ENCODE measurements at places on chromosomes 2 and 18. TPM values are rescaled to one million over a fixed set of nuclear protein-coding genes. Genes with fewer than 3 reads are reported as not detected.

Gene LRATD1
- 33.4 TPM for total RNA-seq

DNA sequence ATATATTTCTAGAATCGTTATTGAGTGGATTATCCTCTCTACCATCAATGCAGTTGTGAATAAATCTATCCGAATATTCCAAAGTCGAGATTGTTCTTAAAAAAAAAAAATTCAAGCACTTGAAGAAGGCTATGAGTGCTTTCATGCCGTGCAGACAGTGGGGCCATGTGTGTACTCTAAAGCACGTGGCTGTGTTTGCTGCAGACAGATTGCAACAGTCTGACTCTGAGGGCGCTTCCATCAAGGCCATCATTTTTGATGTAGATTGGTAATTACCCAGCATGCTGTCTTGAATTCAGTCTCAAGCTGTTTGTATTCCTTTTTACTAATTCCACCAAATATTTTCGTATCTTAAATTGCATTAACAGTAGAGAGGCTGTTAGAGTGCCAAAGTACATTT is 325.9 kb upstream of the LINC00305 start:
- DNase-seq, result no peak

Gene MYO7B
- total RNA-seq, result 125 TPM

Gene RTKN
- 86.4 TPM for total RNA-seq

DNA sequence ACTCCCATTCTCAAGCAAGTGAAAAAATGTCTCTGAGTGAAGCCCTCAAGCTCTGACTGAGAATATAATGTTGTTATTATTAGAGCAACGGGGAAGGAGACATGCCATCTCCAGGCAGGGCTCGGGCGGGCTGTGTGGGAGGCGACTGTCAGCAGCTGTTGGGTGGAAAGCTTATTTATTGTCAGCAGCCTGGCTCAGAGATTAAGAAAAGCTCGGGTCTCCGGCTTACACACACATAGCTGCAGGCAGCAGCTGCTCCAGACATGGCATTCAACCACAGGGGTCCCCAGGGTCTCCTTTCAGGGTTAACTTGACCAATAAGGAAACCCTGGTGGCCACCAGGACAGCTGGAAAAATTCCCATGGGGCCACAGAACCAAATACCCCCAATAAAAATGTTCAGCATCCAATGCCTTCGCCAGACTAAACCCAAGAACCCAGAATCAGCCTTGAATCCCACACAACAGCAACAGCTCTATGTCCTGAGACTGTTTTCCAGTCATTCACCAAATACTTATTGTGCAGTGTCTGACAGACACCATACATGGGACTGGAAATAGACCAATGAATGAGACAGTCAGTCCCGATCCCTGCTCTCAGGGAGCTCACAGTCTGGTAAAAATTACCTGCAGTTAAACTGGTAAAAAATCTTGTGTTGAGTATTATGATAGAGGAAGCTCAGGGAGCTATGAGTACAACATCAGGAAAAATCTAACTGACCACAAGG is 70.5 kb upstream of the RTN4 start:
- no peak for DNase-seq
